Stimulated activated CD4-positive, alpha-beta T cell treated with anti-CD3 and anti-CD28 coated beads, Interleukin-1b, Interleukin-23, amount 100 ng/mL, for 1 hour (primary cell): ENCODE measurements at places on chromosomes 7 and 10.

DNA sequence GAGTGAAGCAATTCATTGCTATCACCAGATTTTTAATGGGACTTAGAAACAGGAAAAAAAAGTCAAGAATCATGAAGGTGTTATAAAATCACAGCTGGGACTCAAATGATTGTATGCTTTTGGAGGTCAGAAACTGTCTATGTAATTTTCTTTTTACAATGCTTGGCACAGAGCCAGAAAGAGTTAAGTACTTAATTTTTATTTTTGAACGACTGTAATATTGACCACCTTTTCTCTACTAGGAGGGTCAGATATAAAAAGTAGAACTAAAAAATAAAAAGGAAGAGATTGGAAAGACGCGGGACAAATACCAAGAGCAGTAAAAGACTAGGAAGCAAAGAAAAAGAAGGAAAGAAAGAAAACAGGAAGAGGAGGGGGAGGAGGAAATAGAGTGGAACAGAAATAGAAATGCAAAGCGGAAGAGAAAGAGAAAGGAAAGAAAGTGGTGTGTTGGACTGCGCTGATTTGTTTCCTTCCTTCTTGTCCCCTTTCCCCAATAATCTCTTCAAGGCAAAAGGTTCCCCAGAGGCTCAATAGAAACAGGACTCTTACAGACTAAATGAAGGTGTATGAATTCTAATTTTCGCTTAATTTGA is 23.2 kb upstream of the C1GALT1 start:
- no peak for DNase-seq

GRCh38 chr10:119509909-119510451 is 32.5 kb downstream of the RGS10 start:
- no peak for DNase-seq

DNA sequence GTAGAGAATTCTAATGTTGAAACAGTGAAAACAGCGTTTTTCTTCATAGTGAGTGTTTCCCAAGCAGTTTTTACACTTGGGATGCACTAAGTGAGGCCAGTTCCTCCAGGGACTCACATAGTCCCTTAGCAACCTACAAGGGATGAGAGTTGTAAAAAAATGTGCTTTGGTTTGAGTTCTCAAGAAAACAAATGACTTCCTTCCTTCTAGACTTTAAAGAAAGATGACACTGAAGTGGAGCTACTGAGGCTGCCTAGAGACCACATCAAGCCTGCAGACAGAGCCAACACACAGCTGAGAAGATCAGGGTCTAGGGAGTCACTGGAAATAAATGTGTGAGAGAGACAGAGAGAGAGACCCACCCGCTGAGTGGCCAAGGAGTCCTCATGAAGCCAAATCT is 264.4 kb downstream of the TNS3 start:
- no peak for DNase-seq

- DNase-seq = no peak
These were observed 222.1 kb upstream of the AOAH start for GRCh38 chr7:36946401-36946739.

- DNase-seq = no peak
These were observed 493 bp downstream of the ZMIZ2 start for GRCh38 chr7:44748948-44749731.

- no peak for DNase-seq
These were observed at the start of gene ANKRD1 for GRCh38 chr10:90920986-90921666. ANKRD1 (minus strand) TSS chr10:90921087; CDS start chr10:90921027, 60 bp downstream.

DNA sequence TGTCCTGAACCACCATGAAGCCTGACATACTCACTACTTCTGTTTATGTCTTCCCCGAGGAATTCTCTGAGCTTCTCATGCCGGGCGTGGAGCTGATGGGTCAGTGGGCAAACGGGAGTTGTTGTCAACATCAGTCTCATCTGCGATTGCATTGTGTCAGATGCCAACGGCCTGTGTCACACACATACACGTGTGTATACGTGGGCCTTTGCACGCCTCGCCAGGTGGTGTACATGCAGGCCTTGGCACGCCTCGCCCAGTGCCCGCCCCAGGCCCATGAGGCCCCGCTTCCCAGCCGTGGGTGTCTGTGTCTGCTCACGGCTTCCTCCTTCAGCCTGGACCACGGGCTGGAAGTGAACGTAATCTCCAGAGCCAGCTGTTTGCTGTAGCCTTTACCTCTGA is 7.5 kb upstream of the CSGALNACT2 start:
- no peak for DNase-seq

DNA sequence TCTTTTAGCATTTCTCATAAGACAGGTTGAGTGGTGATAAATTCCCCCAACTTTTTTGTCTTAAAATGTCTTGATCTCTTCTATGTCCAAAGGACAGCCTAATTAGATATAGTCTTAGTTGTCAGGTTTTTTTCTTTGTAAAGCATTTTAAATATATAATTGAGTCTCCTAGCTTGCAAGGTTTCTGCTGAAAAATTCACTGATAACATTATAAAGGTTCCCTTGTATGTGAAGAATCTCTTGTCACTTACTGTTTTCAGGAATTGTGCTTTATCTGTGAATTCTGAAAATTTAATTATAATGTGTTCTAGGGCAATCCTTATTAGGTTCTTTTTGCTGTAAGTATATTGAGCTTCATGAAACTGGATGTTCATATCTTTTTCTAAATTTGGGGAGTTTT is 96.8 kb upstream of the ZNF92 start:
- no peak for DNase-seq

DNA sequence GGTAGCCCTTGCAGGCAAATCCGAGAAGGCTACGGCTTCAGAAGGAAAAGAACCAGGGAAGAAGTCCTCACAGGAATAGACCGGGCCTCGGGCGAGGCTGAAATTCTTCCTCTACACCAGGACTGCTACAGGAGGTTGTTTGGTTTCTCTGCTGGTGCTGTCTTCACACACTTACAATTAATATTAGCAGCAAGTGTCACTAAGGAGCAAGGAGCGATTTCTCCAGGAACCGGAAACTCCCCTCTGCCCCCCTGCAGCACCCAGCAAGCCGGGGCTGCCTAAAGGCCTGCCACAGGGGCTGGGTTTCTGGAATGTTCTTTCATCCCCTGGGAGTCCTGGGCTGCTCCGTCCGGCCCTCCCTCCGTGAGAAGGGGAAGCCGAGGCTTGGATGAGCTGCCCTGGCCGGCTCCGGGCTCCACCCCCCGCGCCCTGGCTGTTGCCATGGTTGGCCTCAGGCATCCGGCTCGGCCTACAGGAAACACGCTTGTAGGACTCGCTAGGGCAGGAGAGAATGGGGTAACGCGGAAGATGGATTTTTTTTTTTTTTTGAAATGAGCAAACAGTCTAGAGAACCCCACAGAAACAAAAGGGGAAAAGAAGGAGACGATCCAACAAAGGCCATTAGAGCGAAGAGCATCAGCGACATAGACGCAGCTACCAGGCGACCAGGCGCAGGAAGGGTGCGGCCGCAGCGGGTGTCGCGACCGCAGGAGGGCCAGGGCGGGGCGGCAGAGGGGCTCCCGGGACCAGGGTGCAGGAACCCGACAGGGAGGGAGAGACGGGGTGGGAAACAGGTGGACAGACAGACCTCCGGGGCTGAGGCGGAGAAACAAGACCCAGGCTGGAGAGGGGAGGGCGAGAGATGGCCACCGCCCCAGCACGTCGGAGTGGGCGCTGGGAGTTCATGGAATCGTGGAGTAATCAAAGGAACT is 33.0 kb downstream of the EN2 start:
- DNase-seq = no peak

DNA sequence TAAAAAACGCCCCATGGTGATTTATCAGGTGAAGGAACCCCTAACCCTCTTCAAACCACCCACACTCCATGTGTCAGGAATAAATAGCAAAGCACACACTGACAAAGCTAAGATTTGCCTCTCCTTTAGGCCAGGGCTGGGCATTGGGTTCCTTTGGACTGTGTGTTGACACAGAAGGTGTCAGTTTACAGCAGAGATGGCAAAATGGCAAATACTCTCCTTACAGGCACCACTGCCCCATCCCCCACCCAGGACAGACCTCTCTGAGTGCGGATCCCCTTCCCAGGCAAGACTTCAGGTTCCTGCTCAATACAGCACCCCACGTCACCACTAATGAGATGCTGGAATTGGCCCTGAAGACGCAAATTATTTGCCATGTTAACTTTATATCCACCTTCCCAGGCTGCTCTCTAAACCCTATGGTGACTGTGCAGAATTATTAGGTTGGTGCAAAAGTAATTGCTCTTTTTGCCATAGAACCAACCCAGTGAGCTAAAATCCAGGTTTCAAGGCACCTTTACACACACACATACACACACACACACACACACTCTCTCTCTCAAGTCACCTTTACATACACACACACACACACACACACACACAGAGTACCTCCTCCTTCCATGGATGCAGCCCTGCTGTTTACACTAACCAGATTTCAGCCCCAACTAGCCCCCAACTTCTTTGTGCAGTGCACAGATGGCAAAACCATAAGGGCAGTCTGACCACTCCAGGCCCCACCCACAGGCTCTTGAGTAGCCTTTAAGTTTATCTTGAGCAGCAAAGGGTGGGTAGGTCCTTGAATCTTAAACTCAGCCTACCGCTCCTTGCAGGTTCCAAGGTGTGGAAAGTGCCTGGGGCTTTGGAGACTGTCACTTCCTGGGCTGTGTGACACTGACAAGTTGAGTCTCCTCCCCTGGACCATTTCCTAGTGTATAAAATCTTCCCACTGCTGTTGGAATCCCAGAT is 4.0 kb upstream of the ZCCHC24 start:
- no peak for DNase-seq

DNA sequence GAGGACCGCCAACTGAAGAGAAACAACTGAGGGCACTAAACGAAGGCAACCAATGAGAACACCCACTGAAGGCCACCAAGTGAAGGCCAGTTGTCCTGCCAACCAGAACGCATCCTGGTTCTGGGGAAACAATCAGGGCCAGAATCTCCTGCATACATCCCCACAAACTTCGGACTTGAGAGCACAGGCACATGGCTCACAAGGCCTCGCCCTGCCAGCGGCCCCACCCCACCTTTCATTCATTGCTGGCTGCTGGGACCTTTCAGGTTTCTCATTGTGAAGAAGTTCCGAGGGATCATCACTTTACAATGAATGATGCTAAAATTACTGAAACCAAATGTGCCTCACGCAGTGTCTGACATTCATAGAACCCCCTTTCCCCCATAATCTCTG is 79.2 kb upstream of the ABI1 start:
- DNase-seq = no peak
